SW480 (cell line): ENCODE measurements at places on chromosomes 4 and X.

DNA sequence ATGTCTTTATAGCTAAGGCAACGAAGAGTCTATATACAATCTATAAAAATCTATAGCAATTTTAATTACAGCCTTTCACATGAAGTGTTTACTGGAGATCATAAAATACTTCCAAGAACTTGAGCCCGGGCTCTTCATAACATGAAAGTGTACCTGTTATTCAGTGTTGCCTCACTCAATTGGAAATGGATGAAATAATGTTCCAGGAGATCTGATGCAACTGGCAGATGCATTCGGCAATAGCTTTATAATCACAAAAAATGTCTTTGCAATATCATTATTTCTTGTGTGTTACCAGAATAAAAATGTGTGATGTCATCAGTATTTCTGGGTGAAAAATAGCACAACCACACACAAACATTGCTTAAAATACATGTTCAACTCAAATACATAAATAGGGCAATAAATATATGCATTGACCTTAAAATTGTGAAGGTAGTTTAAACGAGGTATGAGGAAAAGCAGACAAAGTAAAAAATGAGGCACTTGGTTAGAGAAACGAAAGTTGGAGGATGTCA lies 1266.8 kb upstream of the PCDH7 start:
- DNase-seq, result no peak

DNA sequence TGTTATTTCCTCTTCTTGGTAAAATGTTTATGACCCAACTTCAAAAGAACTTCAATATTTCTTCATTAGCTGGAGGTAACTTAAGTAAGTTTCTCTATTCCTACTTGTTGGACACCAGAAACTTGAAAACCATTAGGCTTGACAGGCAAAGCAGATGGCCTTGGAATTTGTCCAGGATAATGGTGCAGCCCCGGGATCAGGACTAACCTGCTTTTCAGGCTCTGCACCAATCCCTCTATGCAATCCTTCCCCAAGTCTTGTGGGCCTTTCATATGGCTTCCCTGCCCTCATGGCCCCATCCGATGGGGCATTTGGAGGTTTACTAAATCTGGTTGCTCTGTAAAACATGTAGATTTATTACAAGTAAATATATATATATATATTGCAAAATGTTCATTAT lies 68.5 kb downstream of the SPINK2 start:
- DNase-seq, result no peak

DNA sequence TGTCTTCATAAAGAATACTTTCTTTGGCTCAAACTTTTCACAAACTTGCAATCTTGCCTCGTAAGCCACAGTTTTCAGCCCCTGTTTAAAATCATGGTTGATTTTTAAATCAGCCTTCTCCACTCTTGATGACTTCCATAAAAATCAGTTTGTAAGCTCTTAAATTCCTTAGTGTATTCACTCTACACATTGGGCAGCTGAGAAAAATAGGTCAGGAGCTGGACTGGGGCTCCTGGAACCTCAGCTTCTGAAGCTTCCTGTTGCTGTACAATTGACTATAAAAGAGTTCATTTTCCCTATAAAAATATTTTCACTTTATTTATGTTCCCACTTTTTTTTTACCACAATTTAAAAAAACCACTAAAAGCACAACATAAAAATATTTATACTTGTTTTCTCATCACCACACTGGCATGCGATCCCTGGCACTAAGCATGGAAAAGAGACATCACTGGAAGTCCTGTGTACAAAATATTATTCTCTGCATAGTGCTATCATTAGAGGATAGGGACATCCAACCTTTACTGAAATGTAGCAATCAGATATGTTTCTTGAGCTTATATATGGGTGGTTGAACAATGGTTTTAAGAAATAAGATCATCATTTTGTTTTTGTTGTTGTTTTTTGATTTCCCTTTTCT lies 345.7 kb downstream of the FBXO8 start:
- DNase-seq, result no peak

DNA sequence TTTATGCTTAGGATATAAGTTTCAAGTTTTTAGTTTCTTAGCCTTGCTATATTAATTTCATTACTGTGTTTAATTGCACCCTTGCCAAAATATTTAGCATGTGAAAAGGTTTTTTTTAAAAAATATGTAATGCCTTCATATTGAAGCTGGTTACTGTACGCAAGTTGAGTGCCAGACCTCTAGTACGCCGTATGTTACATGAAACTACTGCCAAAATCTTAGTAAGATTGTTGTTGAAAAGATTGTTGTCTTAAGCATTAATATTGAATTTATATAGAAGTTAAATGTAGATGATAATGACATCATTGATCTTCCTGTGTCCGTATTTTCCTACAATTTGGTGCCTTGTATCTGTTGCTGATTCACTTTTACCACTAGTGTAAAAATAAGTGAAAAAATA lies 37.1 kb downstream of the FAM133A start:
- no peak for DNase-seq

- peak; percentile 4 for DNase-seq
Measured at GRCh38 chr4:138327338-138327737, 85.2 kb upstream of the SLC7A11 start.

DNA sequence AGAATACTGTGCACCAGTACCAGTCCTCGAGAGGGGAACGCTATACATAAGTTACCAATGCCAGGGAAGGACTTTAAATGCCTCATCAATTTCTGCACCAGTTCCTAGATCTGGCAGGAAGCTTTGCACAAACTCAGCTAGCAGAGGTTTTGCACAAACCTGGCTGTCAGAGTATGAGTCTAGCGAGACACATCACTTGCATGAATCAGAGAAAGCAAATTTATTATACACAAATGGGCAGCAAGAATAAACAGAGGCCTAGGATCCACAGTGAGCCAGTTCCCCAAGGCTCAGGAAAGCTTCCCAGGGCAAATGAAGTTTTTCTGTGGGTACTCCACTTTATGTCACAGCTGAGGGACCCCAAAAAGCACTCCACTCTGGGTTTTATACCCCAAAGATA lies 523.5 kb downstream of the CFAP47 start:
- DNase-seq, result no peak

GRCh38 chr4:80540785-80541469 lies 205.4 kb downstream of the CFAP299 start:
- DNase-seq, result no peak

DNA sequence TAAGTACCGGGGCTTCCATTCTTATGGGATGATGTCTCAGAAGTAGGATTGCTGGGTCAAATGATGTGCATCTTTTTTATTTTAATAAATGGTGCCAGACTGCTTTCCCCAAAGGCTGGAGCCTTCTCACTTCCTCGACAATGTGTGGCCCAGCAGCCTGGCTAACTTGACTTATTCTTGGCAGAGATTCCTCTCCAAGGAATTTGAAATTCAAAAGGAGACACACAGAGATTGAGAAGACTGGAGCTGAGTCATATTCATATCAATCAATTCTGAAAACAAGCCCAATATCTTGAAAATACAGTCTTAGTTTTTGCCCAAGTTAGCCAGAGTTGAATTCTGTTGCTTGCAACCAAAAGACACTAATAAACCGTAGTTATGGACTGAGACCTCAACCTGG lies 10.8 kb upstream of the PJA1 start:
- DNase-seq, result no peak

- no peak for DNase-seq
Measured at GRCh38 chr4:176492646-176493302, 173.0 kb downstream of the SPCS3 start.

- peak; percentile 63 for DNase-seq
Measured at GRCh38 chrX:107678957-107679740, 50.8 kb downstream of the PRPS1 start.

GRCh38 chr4:108237693-108238092 lies 69.0 kb upstream of the LEF1 start:
- DNase-seq, result peak; percentile 32

DNA sequence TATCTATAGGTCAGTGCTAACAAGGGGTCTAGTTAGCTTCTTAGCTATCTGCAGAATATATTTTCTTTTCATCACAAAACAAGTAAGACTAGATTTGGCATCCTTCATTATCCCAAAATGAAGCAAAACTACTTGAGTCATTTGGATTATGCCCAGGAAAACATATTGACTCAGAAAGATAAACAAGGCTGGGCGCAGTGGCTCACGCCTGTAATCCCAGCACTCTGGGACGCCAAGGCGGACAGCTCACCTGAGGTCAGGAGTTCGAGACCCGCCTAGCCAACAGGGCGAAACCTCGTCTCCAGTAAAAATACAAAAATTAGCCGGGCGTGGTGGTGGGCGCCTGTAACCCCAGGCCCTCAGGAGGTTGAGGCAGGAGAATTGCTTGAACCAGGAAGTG lies 18.0 kb upstream of the MND1 start:
- no peak for DNase-seq

DNA sequence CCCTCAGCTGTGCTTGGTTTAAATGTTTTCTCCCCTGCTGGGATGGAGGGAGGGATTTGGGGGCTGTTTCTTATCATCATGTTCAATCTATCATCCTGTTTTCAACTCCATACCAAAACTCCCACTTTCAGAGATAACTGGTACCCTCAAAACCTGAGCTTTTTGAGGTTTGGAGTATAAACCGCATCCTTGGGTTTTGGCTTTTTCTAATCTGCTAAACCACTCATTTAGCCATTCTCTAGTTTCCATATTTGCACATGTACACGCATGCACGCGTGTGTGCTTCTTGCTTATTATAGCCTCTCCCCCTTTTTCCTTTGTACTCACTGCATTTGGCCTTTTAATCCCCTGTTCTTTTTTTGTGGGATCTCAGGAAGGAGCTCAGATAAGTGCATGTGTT lies 116.7 kb upstream of the TEX13D start:
- no peak for DNase-seq

GRCh38 chr4:25402521-25402920 lies 25.5 kb downstream of the ANAPC4 start:
- no peak for DNase-seq

GRCh38 chr4:102663073-102663472 lies 97.7 kb downstream of the MANBA start:
- DNase-seq, result no peak

- no peak for DNase-seq
Measured at GRCh38 chr4:754221-755120, 48.8 kb downstream of the PCGF3 start.

DNA sequence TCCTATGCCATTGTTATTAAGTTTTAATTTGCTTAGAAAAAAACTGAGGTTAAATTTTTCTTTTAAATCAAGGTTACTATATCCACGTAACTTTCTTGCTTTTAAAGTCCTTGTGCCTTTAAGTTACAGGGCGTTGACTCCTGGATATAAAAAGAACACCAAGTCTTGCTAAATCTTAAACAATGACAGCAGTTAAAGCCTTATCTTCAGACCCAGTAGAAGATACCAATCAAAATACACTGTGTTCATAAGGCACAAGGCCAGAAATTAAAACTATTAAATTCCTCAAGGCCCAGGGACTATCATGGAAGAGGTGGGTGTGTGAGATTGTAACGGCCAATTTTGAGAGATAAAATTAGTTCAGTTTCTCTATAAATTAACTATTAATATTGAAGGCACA lies 60.4 kb downstream of the PAGE2 start:
- DNase-seq, result no peak

DNA sequence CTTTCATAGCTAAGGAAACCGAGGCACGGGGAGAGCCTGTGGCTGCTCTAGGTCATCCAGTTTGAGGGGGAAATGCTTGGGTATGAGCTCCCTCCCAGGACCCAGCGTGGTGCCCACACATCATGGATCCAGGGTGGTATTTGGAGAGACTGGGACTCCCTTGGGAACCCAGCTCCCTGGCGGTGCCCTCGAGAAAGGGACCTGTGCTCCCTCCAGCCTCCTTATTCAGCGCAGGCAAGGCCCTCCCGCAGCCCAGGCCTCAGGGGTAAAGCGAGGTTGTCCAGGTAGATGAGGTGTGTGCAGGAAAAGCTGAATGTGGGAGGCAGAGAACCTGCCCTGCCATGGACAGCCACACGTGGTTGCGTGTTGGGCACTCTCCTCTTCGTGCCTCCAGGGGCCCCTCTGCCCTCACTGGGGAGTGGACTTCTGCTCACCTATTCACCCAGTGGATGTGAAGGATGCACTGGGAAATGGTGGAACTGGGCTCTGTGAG lies 53.8 kb upstream of the GPR78 start:
- DNase-seq, result no peak

GRCh38 chr4:36256398-36256891 lies 12.1 kb upstream of the ARAP2 start:
- DNase-seq, result no peak

DNA sequence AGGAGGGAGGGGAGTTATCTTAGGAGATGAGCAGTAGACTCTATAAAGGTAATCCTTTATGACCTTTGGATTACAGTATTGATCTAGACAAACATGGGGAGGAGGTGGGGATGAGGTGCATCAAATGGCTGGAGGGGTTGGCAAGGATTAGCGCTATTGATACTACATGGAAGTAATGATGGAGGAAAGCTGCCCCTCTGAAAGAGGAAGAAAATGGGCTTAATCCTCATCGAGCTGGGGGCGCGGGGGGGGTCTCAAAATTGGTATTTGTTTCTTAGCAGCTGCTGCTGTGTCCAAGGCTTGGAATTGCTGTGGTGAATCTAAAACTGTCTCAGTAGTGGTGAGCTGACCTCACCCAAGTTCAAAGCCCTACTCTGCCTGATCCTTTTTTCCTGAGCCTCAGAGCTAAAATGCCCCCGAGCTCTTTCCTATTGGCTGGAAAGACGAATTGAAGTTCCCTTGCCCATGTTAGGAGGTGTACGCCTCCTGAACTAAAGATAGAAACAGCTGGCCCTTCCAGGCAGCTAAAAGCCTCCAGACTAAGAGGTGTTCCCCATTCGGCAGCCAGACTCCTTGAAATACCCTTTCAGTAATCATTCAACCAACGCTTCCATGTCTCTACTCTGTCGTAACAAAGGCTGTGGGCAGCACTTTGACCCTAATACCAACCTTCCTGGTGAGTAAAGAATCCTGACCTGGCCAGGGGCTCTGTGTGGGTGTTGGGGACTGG lies at the start of gene ITGB1BP2:
Gene ITGB1BP2, plus strand, starts transcription at position 556 of the 730 bp plus-strand sequence. Its CDS starts 57 bp downstream, at position 613.
- DNase-seq, result no peak

GRCh38 chr4:164888096-164888715 lies 11.2 kb downstream of the APELA start:
- DNase-seq, result no peak

DNA sequence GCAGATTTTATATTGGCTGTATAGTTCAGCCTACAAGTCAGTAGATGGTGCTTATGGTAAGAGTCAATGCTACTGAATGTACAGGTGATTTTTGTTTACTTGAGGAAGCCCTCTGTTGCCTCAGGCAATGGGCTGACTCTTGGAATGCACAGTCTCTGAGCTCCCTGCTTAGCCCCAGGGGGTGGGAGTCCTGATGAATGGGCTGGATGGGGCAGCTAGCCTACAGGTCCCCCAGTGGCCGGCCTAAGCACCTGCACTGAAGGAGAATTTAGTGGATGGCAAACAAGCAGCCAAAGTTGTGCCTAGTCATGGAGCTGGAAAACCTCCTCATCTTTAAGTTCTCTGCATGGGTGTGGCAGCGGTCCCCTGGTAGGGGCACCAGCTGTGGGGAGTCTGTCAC lies 101.8 kb upstream of the CXorf51B start:
- no peak for DNase-seq

- DNase-seq, result no peak
Measured at GRCh38 chrX:106144755-106145639, 23.1 kb upstream of the PWWP3B start.

- no peak for DNase-seq
Measured at GRCh38 chrX:153638041-153638371, 9.0 kb upstream of the DUSP9 start.

GRCh38 chr4:85951-86350 lies 32.8 kb downstream of the ZNF595 start:
- DNase-seq, result no peak

- no peak for DNase-seq
Measured at GRCh38 chrX:33138677-33139249, 72.6 kb downstream of the DMD start.

GRCh38 chr4:6342530-6343293 lies 73.1 kb downstream of the WFS1 start:
- no peak for DNase-seq
